HepG2 (cell line): ENCODE measurements at places on chromosomes 13 and 19.
A peak's percentile ranks its signal among the peaks of the same experiment; 100 is the strongest.

DNA sequence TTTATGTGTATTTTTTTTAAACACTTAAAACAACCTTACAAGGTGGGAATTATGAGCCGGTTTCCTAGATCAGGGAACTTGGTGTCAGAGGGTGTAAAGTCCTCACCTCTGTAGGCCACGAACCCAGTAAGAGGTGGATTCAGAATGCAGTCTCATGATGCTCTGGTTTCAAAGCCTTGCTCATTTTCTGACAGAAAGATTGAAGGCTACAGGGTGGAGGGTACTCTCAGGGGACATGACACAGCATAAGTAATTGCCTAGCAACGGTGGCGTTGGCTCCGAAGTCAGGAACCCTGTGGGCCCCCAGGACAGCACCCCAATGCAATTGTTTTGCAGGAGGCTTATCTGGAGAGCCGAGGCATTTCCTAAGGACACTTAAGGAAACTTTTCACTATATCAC lies 794.7 kb downstream of the EFNB2 start:
- DNase-seq = no peak

- DNase-seq = no peak
Observed at GRCh38 chr13:81726037-81726726, 1385.3 kb upstream of the SPRY2 start.

DNA sequence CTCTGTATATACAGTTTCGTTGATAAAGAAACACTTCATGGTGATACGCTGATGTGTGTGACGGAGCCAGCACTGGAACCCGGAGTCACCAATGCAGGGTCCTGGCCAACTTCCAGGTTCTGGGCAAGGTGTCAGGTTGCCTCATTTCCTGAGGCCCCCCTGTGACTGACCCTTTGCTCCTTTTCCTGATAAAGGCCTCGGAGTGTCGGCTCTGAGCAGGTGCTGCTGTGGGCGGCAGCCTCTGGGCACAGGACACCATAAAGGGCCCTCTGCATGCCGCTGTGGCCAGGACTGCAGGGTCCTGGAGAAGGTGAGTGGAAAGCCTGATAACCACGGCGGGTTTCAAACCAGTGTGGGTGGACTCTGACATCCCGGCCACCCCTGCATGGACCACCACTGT lies 17.3 kb upstream of the MYDGF start:
- DNase-seq = no peak

- peak; percentile 25 for DNase-seq
Observed at GRCh38 chr19:43229315-43229714, 23.9 kb upstream of the PSG4 start.

- DNase-seq = no peak
Observed at GRCh38 chr13:28464861-28465460, 30.0 kb downstream of the FLT1 start.

GRCh38 chr19:14475251-14476073 lies at the start of gene PTGER1:
TSS of gene PTGER1 (minus strand) at chr19:14475354. CDS start at chr19:14474320, 1,034 bp downstream.
- no peak for DNase-seq

DNA sequence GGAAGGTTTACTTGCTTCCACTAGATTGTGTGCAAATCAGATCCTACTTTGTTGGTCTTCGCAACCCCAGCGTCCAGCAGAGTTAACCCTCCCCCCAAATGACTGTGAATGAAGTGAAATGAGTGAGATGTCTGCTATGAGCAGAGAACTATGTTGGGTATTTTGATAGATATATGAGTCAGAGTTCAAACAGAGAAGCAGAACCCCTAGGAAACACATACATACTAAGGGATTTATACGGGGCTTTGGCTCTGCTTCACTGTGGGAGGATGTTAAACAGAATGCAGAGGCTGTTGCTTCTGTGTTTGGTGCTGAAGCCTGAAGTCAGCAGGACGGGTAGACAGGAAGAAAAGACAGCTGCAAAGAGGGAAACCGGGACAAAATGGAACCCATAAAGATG lies 197.0 kb downstream of the MZT1 start:
- no peak for DNase-seq

GRCh38 chr13:72025836-72026235 lies 158.8 kb upstream of the DACH1 start:
- no peak for DNase-seq

GRCh38 chr13:43883631-43884030 lies 3.9 kb downstream of the LACC1 start:
- no peak for DNase-seq
